WTC11 (cell line): ENCODE measurements at places on chromosomes 3 and 15.

DNA sequence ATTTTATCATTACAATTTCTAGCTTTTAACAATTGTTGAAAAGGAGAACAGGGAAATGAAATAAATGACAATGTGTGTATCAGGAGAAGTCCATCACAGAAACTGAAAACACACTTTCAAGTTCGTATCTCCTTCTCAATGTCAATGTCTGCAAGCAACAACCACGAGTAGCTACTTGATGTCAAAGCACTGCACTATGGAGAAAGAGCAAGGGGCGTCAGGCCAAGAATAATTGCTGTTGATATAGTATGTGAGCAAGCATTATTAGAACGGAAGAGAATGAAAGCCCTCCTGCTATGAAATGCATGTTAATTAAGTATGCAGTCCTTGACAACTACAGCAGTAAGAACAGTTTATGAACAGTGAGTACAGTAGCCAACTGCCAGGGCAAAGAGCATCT lies 1250.1 kb downstream of the ZPLD1 start:
- H3K27ac ChIP-seq = no peak overlapping the region
- H3K36me3 ChIP-seq = peaks cover 10% of the 10 kb centered on the region
- no peaks in the 10 kb centered on the region for H3K4me1 ChIP-seq
- H3K4me3 ChIP-seq = no peak overlapping the region
- DNase-seq = no peak

- no peak overlapping the region for H3K27ac ChIP-seq
- no peak overlapping the region for H3K4me3 ChIP-seq
- no peaks in the 10 kb centered on the region for H3K27me3 ChIP-seq
- DNase-seq = no peak
Observed at GRCh38 chr3:82942041-82942440, 1180.6 kb upstream of the GBE1 start.

DNA sequence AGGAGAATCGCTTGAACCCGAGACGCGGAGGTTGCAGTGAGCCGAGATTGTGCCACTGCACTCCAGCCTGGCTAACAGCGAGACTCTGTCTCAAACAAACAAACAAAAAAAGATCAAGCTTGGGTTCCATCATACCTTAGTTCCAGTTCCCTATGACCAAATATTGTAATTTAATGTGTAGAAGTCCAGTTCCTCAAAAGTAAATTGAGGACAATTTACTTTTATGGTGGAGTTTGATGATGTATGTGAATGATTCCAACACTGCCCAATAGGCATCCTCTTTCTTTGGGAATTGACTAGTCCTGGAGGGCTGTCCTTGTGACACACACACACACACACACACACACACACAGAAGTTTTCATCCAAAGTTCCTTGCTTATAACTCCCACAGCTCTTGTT lies 2.8 kb upstream of the PKM start:
- no peak overlapping the region for H3K4me3 ChIP-seq
- DNase-seq = no peak
- peaks cover 10% of the 10 kb centered on the region for H3K36me3 ChIP-seq
- H3K4me1 ChIP-seq = peaks cover 39% of the 10 kb centered on the region
- H3K27ac ChIP-seq = no peak overlapping the region
- peaks cover 69% of the 10 kb centered on the region for H3K27me3 ChIP-seq

- no peak overlapping the region for H3K4me3 ChIP-seq
- no peaks in the 10 kb centered on the region for H3K36me3 ChIP-seq
- H3K4me1 ChIP-seq = peaks cover 39% of the 10 kb centered on the region
- H3K27ac ChIP-seq = peak overlapping the region; percentile 11; the same call in 1 of the 2 replicates
Observed at GRCh38 chr3:187287256-187287655, 4.3 kb downstream of the MASP1 start.

GRCh38 chr3:56921573-56922453 lies 120.1 kb upstream of the ARHGEF3 start:
- no peaks in the 10 kb centered on the region for H3K27me3 ChIP-seq
- no peak for DNase-seq
- no peak overlapping the region for H3K4me3 ChIP-seq
- H3K36me3 ChIP-seq = no peaks in the 10 kb centered on the region

DNA sequence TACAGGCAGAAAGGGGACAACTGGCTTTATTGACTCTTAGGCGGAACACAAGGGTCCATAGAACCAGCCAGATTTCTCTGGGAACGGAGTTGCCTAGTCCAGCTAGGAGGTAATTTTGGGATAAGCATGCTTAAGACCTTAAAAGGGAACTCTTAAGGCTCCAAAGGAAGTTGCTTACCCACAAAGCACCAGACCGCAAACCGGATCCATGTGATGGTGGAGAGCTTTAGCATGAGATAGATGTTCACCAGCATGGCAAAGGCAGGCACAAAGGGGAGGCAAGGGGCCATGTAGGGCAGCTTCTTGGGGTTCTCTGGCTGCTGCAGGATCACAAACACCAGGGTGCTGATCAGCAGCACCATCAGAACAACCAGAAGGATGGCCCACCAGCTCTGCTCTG lies 61.4 kb downstream of the CLDN11 start:
- H3K4me1 ChIP-seq = peaks cover 11% of the 10 kb centered on the region
- no peak overlapping the region for H3K4me3 ChIP-seq
- H3K36me3 ChIP-seq = no peaks in the 10 kb centered on the region
- DNase-seq = no peak

GRCh38 chr15:86009727-86010126 lies 69.9 kb upstream of the AGBL1 start:
- DNase-seq = no peak
- H3K36me3 ChIP-seq = no peaks in the 10 kb centered on the region
- no peaks in the 10 kb centered on the region for H3K4me1 ChIP-seq
- H3K27ac ChIP-seq = no peak overlapping the region

DNA sequence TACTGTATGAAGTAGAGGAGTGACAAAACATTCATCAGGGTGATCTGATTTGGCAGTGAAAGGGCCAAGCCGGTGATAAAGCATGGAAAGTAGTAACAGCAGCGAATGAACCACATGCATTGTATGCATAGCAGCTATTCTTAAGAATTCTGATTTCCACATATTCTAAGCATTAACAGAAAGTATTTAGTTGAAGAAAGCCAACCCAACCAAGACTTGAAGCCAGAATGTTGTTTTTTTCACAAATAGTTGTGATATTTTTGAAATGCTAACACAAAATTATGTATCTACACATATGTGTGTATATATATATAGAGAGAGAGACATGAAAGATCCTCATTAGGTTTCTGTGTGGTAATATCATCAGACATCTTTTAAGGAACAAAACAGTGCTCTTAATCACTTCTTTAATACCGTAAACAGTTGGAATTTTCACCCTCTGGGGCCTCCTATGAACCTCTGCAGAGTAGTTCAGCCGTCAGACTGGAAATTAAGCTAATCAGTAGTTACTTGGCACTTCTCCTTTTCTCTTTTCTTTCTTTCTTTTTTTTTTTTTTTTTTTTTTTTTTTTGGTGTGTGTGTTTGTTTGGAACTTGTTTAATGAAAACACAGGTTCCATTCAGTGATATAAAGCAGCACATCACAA lies 139.6 kb downstream of the CMSS1 start:
- H3K4me3 ChIP-seq = no peak overlapping the region
- no peaks in the 10 kb centered on the region for H3K36me3 ChIP-seq
- no peaks in the 10 kb centered on the region for H3K27me3 ChIP-seq
- H3K27ac ChIP-seq = no peak overlapping the region
- no peak for DNase-seq

- no peaks in the 10 kb centered on the region for H3K36me3 ChIP-seq
- peaks cover 40% of the 10 kb centered on the region for H3K27me3 ChIP-seq
- peaks cover 54% of the 10 kb centered on the region for H3K4me1 ChIP-seq
- no peak overlapping the region for H3K27ac ChIP-seq
Observed at GRCh38 chr3:28574036-28574435, 225.4 kb upstream of the AZI2 start.

GRCh38 chr3:135965129-135965505 lies 411 bp upstream of the PPP2R3A start:
- no peaks in the 10 kb centered on the region for H3K27me3 ChIP-seq
- peaks cover 45% of the 10 kb centered on the region for H3K4me1 ChIP-seq
- no peak for DNase-seq
- peak overlapping the region; percentile 83 for H3K27ac ChIP-seq
- peak overlapping the region; percentile 76 for H3K4me3 ChIP-seq

GRCh38 chr15:39886418-39886817 lies 33.6 kb downstream of the GPR176 start:
- H3K27ac ChIP-seq = peak overlapping the region; percentile 99
- peaks cover 75% of the 10 kb centered on the region for H3K4me1 ChIP-seq
- H3K36me3 ChIP-seq = peaks cover 22% of the 10 kb centered on the region
- peak overlapping the region; percentile 36 for H3K4me3 ChIP-seq
- H3K27me3 ChIP-seq = no peaks in the 10 kb centered on the region

- DNase-seq = peak; percentile 48
- no peaks in the 10 kb centered on the region for H3K27me3 ChIP-seq
- no peak overlapping the region for H3K27ac ChIP-seq
- no peaks in the 10 kb centered on the region for H3K36me3 ChIP-seq
Observed at GRCh38 chr3:127959873-127960272, 44.8 kb downstream of the KBTBD12 start.
